Caco-2 (cell line): ENCODE measurements at places on chromosomes 4 and X. TPM values are rescaled to one million over a fixed set of nuclear protein-coding genes. Genes with fewer than 3 reads are reported as not detected.

- no peak for DNase-seq
Measured at GRCh38 chrX:118541482-118541881, 45.9 kb downstream of the DOCK11 start.

GRCh38 chr4:144575181-144575580, 70.8 kb upstream of the HHIP start:
- no peak for DNase-seq

GRCh38 chr4:58587856-58588255, 1477.7 kb upstream of the IGFBP7 start:
- DNase-seq, result peak; percentile 37

GRCh38 chr4:57034520-57034919, 55.8 kb downstream of the POLR2B start:
- DNase-seq, result no peak

- no peak for DNase-seq
Measured at GRCh38 chr4:24836661-24837242, 41.4 kb downstream of the SOD3 start.

DNA sequence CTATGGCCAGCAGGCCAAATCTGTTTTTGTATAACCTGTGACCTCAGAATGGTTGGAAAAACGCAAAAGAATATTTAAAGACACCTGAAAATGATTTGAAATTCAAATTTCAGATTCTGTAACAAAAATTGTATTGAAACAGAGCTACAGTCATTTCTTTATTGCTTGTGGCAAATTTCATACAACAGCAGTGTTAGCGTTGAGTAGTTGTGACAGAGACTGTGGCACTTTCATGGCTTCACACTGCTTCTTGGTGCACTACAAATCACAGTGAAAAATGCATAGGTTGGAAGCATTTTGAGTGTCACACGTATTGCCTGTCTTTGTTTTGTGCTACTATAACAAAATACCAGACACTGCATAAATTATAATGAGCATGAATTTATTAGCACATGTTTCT, 12.2 kb upstream of the PARM1 start:
- DNase-seq, result no peak

The ART3 gene
- not detected in 2 replicates for total RNA-seq

DNA sequence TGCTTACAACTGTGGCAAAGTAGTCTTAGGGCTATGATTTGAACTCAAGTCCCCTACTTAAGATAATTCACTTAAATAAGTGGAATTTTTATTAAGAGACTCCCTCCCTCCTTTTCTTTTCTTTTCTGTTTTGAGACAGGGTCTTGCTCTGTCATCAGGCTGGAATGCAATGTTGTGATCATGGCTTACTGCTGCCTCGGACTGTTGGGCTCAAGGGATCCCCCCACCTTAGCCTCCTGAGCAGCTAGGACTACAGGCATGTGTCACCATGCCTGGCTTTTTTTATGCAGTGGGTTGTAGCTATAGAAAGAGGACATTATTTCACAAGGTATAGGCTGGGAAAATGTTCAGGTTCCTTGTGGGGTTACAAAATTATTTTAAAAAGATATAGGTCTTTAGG, 19.2 kb downstream of the DIAPH2 start:
- DNase-seq, result no peak

DNA sequence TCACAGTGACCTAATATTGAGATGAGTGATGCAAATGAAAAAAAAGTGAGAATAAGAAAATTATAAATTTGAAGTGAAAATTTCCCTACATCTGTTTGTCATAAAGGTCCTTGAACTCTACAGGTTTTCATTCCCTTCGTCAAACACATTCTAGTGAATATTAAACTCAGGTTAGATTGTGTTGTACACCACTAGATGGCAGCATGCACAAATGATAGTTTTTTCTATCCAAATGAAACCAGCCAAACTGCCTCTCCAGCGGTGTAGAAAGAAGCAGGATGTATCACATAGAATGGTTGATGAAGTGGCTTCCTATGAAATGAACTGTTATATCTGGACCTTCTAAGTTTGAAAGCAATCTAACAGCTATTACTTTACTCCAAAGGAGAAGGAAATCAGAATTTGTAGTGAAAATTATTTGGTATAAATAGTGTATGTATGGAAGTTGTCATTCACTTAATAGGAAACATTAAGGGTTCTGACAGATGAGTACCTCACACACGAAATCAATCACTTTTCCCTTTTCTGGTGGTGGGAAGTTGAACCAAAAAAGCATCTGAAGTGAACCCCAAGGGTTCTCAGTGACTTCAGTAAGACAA, 382.7 kb downstream of the UNC5C start:
- DNase-seq, result no peak

DNA sequence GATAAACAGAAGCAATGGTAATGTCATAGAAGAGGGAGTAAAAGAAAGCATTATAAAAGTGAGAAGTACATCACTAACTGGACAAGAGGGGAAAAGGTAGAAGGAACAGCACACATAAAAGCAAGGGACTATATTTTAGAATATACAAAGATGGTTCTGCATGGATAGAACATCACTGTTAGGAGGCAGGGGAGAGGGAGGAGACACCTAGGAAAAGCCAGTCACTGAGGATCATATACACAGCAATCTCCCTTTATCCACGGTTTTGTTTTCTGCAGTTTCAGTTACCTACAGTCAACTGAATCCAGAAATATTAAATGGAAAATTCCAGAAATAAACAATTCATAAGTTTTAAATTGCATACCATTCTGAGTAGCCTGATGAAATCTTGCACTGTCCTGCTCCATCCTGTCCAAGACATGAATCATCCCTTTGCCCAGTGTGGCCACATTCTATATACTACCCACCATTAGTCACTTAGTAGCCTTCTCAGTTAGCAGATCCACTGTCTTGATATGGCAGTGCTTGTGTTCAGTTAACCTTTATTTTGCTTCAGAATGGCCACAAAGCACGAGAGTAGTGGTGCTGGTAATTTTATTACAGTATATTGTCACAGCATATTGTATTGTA, 74.2 kb downstream of the PPA2 start:
- no peak for DNase-seq

DNA sequence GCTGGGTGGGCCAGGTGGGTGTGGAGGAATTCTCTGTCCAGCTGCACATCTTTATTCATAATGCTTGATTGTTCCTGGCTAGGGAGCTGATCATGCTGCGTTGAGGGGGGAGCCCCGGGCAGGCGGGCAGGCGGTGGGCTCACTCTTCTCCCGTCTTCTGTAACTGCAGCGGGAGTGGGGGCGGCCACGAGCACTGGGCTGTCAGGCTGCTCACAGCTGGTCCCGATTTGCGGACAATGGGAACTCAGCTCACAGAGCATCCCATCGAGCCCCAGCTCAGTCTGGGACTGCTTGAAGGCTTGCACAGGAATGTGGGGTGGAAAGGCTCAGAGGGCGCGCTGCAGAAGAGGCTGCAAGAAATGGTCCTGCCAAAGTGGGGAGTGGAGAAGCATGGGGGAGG, 63.8 kb downstream of the EFNB1 start:
- DNase-seq, result no peak

DNA sequence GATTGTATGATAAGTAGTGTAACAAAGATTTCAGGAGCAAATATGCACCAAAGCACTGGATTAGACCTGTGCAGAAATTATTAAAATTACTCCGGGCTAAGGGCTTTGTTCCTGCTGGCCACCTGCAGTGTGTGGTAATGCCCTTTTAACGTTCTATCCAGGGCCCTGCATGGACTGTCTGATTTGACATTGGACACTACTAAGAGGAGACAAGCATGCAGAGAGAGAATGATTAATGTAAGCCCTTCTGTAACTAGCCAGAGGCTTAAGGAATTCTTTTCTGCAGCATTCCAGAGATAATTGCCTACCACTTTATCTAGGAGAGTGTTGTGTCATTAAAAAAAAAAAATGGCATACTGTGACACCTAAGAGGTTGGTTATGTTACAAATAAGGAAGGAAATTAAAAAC, 117.0 kb downstream of the PCDH7 start:
- DNase-seq, result peak; percentile 67

- no peak for DNase-seq
Measured at GRCh38 chr4:56438766-56439165, 2.7 kb downstream of the PAICS start.

The GJB1 gene
- 35.7 and 37.6 TPM in 2 replicates for total RNA-seq

DNA sequence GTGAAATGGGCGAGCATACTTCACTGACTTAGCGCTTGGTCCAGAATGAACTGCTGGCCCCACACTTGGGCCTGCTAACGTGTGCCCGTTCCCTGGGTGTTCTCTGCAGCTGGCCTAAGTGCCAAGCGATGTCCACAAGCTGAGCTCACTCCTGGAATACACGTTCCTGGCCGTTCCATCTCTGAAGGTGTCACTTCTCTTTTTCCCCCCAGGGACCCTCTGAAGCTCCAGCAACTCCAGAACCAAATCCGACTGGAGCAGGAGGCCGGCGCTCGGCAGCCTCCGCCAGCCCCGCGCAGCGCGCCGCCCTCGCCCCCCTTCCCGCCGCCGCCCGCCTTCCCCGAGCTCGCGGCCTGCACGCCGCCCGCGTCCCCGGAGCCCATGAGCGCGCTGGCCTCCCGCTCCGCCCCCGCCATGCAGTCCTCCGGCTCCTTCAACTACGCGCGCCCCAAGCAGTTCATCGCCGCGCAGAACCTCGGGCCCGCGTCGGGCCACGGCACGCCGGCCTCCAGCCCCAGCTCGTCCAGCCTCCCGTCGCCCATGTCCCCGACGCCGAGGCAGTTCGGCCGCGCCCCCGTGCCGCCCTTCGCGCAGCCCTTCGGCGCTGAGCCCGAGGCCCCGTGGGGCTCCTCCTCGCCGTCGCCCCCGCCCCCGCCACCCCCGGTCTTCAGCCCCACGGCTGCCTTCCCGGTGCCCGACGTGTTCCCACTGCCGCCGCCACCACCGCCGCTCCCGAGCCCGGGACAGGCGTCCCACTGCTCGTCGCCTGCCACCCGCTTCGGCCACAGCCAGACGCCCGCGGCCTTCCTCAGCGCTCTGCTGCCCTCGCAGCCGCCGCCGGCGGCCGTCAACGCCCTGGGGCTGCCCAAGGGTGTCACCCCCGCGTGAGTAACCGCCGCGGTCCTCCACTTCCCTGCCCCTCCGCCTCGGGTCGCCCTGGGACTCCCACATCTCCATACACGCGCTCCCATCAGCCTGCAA, 132.3 kb downstream of the CBR4 start:
- no peak for DNase-seq

The DCAF8L2 gene
- not detected in 2 replicates for total RNA-seq

- DNase-seq, result no peak
Measured at GRCh38 chrX:130105244-130105643, 5.1 kb downstream of the ELF4 start.

DNA sequence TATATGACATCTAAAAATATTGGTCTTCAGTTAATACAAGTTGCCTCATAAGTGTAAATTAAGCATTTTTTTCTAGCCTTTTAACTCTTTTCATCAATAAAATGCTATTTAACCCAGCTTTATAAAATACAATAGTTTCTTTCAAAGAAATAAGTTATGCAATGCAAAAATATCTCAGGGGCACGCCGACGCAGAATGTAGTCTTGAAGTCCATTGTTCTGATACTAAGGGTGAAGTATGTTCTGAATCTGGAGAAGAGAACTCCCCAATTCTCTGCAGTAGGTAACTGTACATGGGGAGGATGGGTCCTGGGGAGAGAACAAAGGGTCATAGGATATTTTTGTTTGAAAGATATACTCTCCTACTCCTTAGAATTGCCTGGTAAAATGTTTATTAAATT, 256.6 kb upstream of the NDST4 start:
- no peak for DNase-seq

DNA sequence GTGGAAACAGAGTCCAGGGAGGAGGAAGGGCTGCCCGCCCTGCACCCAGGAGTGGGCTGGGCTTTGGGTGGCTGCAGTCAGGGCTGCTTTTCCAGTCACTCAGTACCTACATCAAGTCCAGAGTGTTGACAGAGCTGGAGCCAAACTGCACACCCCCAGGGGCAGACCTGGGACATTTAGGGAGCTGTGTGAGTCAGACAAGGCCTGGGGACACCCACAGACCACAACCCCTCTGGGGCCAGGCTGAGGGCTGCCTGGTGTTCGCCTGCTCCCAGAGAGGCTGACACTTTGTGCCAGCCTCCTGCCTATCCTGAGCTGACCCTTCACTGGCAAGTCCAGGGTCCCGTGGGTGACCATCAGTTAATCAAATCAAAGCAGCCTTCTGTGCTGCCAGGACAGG, 240.0 kb downstream of the BCOR start:
- DNase-seq, result no peak

DNA sequence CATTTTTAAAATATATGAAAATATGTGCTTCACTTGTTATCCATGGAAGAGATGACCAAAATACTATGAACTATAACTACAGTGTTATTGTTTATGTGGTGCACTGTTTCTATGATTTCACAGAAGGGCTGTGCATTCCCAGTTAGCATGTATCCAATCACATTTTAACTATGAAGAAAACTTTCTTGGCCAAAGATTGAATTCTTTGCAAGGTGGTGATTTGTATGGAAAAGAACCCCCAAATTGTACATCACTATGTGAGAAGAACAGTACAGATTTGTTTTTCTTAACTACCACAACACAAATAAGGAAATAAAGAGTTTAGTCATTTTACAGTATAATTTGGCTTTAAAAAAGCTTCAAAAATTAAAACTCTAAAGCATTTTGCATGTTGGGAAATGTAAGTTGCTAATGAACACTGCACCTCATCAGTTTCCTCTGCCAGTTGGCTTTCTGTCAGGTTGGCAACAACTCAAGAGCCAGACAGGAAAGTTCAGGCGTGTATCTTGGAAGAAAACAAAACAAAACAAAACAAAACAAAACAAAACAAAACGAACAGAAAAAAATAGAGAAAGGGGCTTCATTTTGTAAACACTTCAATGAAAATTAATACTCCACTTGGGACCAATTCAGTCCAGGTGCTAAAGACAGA, 237.0 kb downstream of the SCFD2 start:
- DNase-seq, result no peak

The TLR6 gene
- not detected in 2 replicates for total RNA-seq

The NAA11 gene
- total RNA-seq, result not detected in 2 replicates

DNA sequence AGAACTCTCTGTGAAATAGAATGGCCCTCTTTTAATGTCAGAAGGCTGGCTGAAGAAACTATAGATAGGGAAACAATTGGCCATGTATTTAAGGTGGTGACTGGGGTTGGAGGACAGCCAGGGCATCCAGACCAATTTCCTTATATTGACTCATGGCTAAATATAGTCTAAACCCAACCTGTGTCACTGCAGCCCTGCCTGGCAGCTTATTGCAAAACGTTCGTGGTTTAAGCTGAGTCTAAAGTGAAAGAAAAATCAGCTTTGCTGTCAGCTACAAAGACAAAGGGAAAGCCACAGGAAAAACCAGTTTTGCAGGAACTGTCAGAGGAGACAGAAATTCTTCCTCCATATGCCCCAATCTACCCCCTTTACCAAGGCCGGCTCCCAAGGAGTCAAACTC, 902.8 kb upstream of the NDST4 start:
- DNase-seq, result no peak
